ENCODE measurements at places on chromosomes 1 and 21. TPM values are rescaled to one million over a fixed set of nuclear protein-coding genes. Genes with fewer than 3 reads are reported as not detected.

DNA sequence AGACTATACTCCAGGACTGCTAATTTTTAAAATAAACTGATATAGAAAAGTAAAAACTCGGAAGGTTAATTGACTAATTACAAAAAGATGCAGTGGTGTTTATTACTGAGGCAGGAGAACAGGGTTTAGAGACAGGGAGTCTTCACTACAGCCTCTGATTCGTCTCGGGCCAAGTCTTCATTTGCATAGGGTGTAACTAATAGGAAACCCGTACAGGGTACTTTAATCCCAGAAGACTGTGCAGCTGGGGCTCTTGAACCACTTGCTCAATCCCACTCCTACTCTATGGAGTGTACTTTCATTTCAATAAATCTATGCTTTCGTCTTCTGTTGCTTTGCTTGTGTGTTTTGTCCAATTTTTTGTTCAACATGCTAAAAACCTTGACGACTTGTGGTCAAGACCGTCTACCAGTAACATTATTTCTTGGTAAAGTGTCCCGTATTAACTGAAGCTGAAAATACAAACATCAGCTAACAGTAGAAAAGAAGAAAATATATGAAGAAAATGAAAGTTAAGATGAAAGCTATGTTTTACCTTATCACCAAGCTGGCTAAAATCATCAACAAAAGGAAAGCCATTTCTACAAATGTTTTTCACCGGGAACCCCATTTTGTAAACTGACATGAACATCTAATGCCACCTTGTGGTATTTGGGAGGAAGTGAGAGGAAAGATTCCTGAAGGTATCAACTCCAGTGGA lies 8.0 kb downstream of the SDHB start:
- DNase-seq = no peak

GRCh38 chr1:225462429-225462713 lies 34.5 kb upstream of the LBR start:
- DNase-seq = no peak

DNA sequence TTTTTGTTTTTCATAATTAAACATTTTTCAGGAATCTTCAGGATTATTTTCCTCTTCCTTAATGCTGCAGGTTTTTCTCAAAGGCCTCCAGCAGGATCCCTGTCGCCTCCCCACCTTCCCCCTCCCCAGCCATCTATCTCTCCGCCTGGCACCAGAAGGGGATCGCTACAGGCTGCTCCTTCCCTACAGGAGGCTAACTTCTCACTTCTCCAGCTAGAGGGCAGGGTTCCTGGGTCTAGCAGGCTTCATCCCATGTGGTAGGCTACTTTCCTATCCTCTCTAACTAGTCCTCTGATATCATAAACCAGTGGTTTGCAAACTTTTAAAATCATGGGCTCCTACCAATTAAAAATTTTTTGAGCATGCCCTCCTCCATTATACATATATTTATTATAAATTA lies 104.1 kb downstream of the KCNN3 start:
- no peak for DNase-seq

DNA sequence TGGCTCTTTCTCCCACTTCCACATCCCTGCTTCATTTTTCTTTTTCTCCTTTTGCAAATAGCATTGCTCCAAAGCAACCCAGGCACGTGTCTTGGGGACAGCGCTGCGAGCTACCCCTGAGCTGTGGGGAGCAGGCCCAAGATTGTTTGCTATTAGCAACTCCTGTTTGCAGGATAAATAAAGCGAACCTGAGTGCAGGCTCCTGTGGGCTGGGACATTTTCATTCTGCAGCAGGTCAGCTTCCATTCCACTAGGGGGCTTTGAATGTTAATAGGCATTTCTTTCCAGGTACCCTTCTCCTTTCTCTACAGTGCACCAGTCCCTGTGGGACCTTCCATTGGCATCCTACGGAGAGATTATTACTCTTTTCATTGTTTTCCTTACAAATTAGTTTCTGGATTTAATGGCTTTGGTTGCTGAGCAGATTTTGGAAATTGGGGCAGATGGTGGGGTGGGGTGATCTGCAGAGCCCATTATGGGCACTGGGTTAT lies 54.0 kb downstream of the OLFML3 start:
- no peak for DNase-seq

DNA sequence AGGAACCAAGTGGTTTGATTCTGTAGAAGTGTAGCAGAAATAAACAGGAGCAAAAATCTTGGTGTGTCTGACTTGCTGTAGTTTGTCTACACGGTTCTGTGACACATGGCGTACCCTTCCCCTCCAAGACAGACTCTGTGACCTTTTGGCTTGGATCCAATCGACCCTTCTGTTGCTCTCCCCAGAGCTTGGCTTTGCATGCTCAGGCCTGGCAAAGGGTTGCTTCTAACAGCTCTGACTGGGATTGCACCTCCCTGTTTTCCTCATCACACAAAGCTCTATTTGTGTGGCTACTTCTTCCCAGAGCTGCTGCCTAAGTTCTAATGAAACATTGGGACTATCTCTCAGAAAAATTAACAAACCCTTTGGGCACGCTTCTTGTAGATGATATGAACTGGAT lies 24.0 kb downstream of the NGF start:
- no peak for DNase-seq

DNA sequence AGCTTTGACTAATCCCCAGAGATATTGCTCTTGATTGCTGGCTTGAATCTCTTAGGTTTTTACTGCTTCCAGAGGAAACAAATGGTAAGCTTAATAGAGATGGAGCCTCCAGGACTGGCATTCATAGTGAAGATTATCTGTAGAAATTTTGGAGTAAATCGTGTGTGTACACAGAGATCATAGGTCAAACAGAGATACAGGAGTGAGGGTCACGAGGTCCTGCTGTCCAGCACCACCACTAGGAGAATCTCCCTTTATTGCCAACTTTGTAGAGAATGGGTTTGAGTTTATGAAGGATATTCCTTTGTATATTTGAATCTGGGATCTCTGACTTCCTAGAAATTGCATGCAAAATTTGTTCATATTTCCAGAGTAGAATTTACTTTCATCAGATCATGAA lies 7.8 kb upstream of the SERBP1 start:
- no peak for DNase-seq

- no peak for DNase-seq
Observed at GRCh38 chr1:194366705-194367104, 1180.3 kb upstream of the B3GALT2 start.

- DNase-seq = no peak
Observed at GRCh38 chr1:46822248-46822826, 23.5 kb downstream of the CYP4B1 start.

GRCh38 chr1:173768206-173768605 lies 53.4 kb downstream of the KLHL20 start:
- DNase-seq = no peak

DNA sequence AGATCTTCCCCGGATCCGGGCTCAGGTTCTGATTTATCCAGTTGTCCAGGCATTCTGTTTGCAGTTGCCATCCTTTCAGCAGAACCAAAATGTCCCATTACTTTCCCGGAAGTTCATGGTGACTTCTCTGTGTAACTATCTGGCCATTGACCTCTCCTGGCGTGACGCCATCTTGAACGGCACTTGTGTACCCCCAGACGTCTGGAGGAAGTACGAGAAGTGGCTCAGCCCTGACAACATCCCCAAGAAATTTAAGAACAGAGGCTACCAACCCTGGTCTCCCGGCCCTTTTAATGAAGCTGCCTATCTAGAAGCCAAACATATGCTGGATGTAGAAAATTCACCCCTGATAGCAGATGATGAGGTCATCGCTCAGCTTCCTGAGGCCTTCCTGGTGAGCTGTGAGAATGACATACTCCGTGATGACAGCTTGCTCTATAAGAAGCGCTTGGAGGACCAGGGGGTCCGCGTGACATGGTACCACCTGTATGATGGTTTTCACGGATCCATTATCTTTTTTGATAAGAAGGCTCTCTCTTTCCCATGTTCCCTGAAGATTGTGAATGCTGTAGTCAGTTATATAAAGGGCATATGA lies 22.4 kb downstream of the AADACL4 start:
- no peak for DNase-seq

DNA sequence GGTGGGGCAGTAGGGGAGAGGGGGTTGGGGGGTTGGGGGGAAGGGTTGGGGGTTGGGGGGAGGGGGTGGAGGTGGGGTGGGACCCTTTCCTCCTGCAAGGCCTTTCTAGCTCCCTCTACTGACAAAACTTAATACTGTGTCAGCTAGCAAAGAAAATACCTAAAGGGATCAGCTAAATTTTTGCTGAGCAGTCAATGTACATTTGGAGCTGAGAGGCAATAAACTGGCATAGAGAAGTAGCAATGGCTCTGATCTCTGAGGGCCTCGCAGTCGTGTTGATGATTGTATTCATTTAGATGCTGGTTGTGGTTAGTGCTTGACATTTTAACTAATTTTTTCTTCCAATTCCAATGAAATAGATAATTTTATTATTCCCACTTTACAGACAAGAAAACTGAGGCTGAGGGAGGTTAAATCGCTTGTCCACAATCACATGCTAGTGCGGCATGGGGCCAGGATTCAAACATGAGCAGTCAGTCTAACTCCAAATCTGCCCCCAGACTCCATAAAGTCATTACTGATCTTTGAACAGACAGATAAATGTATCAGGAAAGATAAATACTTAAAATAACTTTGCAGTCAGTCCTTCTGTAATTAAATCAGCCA lies 357.1 kb downstream of the DISC1 start:
- DNase-seq = no peak

CA6 gene
- not detected for total RNA-seq

OR14K1 gene
- total RNA-seq = not detected

ADORA1 gene
- 9.4 TPM for total RNA-seq

NHLH1 gene
- total RNA-seq = not detected

TMCO2 gene
- total RNA-seq = not detected

CNR2 gene
- total RNA-seq = not detected

SPRR2F gene
- 2.8 TPM for total RNA-seq

Data from right atrium auricular region (tissue), 2 donors.